ENCODE measurements at places on chromosomes 2 and 18.
A peak's percentile ranks its signal among the peaks of the same experiment; 100 is the strongest.

GRCh38 chr2:1869987-1870386 lies 125.7 kb upstream of the PXDN start:
- peak; percentile 93 for DNase-seq

GRCh38 chr2:153812632-153813031 lies 59.1 kb upstream of the GALNT13 start:
- DNase-seq, result no peak

GRCh38 chr2:46183426-46183825 lies 113.8 kb upstream of the EPAS1 start:
- no peak for DNase-seq

DNA sequence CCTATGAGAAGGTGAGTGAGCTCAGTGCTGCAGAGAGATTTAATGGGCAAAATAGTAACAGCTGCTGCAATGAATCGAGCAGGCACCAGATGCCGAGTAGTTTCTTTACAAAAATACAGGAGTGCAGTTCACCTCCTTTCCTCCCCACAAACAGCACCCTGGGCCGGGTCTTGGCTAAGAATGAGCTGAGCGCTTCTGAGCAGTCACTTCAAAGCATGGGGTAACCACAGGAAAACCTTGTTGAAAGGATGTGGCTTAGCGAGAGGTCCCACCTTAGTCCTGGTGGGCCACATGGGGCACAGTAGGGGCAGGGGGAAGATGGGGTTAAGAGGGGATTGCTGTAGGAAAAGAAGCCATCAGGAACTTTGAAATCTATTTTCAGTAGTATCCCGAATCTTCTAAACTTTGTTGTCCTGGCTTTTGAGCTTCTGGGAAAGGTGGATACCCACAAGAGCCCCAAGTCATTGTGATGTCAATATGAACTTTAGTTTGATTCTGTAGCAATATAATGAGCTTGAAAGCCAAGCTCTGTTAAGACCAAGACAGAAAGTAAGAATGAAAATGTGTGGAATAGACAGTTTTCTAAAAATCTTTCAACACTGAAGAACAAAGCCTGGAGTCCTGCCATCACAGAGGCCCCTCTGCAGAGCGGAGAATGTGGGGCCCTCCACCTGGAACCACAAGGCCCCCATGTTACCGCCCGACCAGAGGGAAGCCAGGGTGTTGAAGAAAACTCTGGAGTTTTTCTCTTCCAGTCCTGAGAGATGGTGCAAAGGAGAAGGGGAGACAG lies 101.0 kb upstream of the ZNF236 start:
- DNase-seq, result no peak

DNA sequence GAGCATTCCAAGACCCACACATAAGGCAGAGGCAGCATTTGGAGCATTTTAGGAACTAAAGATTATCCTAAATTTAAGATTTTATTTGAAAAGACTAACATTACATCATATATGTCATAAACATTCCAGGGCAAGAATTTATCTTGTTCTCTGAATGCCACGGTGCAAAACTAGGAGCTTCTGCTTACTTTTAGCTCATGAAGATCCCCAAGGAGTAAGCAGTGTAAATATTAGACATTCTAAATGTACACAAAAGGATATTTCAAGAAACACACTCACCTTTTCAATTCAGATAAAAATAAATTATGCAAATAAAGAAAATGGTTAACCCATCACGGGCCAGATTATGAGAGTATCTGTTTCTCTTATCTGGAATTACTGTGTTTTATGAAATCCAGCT lies 101.7 kb upstream of the ETAA1 start:
- DNase-seq, result no peak

- DNase-seq, result no peak
These were observed 592.0 kb downstream of the LRRTM4 start for GRCh38 chr2:76930056-76930744.

- no peak for DNase-seq
These were observed at the start of gene TET3 for GRCh38 chr2:73984203-73984921. Gene TET3, plus strand, starts transcription at chr2:73984910. Its CDS starts 1,494 bp downstream, at chr2:73986404.

DNA sequence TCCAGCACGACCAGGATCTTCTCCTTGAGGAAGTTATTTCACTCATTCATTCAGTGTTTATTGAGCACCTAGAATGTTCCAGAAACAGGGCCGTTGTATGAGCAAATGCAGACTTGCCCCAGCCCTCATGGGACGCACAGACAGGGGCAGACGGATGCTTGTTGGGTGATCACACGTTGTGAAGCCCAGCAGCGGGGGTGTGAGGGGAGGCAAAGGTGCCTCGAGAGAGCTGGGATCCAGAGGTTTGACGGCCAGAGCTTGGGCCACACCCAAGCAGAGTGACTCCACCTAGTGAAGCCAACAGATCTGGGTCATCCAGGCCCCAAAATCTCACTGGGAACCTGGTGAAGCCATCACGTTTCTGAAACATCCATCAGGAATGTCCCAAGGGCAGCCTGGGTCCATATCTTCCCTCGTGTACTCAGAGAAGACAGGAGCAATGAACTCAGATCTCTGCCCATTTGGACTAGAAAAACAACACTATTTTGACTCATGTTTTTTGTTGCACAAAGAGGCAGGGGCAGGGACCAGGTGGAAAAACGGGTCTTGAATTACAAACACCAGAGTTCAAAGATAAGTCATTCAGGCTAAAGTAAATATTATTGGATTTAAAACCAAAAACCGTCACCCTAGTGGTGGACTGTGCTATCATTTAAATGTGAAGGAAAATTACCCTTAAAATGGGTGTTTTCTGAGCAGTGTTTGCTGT lies 54.9 kb upstream of the RBM44 start:
- DNase-seq, result no peak

GRCh38 chr2:118584062-118584749 lies 263.2 kb downstream of the EN1 start:
- DNase-seq, result no peak

DNA sequence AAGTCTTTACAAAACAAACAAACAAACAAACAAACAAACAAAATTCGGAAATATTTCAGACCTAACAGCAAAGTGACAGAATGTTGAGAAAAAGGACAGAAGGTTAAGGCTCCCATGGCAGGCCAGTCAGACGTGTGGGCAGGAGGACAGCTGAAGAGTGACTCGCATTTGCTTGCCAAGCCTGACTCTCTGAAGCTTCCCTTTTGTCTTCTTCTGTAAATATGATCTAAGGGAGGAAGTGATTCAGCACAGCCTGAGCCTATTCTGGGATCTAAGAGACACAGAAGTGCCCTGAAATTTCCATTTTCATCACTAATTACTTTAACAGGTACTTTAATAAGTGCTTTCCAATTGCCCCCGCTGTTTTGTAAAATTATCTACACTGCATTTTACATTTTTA lies 134.0 kb upstream of the LYPD1 start:
- DNase-seq, result peak; percentile 22

DNA sequence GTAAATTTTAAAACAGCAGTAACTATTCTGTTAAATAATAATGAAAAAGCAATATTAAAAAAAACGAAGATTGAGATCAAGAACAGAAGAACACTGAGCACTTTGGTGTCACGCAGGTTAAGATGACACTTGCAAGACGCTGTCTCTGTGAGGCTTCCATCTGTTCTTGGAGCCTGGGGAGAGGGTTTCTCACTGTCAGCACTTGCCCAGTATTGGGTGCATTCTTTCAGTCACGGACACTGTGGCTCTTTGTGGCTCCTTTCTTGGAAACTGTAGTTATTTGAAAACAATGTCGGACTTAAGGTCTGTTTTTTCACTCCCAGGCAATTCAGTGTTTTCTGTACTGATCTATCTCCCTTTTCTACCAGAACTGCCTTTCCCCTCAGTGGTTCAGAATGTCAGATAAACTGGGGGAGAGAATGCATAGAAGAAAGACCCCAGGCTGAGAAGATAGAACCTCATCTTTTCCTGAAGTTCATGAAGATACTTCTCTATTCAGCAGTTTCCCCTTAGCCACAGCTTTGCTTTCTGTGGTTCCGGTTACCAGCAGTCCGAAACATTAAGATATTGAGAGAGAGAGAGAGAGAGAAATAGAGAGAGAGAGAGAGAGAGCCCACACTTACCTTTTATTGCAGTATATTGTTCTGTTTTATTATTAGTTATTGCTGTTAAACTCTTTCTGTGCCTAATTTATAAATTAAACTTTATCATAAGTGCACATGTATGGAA lies 283.3 kb downstream of the DCDC2C start:
- no peak for DNase-seq

DNA sequence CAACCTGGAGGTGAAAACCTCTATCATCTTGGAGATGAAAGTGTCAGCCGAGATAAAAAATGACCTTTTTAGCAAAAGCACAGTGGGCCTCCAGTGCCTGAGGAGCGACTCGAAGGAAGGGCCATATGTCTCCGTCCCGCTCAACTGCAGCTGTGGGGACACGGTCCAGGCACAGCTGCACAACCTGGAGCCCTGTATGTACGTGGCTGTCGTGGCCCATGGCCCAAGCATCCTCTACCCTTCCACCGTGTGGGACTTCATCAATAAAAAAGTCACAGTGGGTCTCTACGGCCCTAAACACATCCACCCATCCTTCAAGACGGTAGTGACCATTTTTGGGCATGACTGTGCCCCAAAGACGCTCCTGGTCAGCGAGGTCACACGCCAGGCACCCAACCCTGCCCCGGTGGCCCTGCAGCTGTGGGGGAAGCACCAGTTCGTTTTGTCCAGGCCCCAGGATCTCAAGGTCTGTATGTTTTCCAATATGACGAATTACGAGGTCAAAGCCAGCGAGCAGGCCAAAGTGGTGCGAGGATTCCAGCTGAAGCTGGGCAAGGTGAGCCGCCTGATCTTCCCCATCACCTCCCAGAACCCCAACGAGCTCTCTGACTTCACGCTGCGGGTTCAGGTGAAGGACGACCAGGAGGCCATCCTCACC lies 90.2 kb downstream of the SH3BP4 start:
- no peak for DNase-seq

DNA sequence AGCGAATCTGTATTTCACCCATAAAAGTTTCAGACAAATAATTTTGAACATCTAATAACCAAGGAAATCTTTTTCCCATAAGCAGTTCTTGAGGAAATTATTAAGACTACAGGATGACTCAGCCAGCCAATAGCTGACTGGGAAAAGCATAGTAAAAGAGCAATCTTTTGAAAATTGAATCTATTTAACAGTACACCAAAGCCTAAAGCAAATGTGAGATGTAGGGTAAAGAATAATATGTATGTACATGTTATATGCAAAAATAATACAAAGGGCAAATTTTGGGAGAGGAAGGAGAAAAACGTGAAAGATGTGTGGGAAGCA lies 12.6 kb upstream of the KDSR start:
- DNase-seq, result no peak

- DNase-seq, result no peak
These were observed 159.5 kb upstream of the NDUFV2 start for GRCh38 chr18:8942909-8943545.

- no peak for DNase-seq
These were observed 10.0 kb downstream of the RNF144A start for GRCh38 chr2:6927186-6927585.

DNA sequence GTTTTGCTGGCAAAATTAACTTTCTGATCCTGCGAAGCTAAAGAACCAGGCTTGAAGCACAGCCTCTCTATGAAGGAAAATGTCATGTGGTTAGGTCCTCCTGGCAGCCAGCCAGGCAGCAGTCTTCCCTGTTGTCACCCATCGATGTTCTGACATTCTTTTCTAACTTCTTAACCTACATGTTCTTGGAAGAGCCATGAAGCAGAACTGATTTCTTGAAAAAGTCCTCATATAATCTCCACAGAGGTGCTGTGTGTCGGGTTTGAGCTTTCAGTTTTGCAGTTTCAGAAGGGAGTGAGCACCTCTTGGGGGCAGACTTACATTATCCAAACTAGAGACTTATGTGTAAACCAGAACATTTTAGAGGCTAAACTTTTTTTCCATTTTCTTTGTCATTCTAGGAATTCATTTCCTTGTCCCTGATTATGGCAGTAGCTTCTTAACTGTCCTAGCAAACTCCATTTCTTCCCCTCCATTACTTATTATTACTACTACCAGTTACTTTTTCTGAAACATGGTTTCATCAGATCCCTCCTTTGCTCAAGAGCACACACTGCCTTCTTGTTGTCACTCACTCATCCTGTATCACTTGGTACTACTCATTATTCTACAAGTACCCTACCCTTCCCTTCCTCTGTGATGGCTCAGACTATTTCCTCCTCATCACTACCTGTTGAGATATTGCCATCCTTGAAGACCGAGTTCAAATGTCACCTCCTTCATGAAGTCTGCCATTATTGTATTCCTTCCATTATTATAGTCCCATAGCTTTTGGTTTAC lies 31.1 kb downstream of the DOK1 start:
- no peak for DNase-seq

DNA sequence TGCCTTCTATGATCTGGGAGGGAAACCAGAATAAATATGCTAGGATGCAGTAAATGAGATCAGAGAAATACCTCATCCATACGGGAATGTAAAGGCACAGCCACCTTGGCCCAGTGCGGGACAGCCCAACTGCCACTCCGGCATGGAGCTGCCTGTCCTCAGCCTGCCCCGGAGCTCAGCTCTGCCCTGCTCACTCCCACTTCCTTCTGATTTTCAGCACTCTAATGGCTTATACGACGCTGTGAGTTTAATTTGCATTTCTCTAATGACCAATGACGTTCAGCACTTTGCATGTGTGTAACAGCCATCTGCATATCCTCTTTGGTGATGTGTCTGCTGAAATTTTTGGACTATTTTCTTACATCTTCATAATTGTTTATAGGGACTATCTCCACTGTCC lies 172.5 kb upstream of the RAB6C start:
- DNase-seq, result no peak

- DNase-seq, result no peak
These were observed at the start of gene GDF7 for GRCh38 chr2:20666304-20667150. Gene GDF7, plus strand, starts transcription at chr2:20667144. Its CDS starts 96 bp downstream, at chr2:20667240.

- no peak for DNase-seq
These were observed 56.7 kb downstream of the TNS1 start for GRCh38 chr2:217946051-217946450.

DNA sequence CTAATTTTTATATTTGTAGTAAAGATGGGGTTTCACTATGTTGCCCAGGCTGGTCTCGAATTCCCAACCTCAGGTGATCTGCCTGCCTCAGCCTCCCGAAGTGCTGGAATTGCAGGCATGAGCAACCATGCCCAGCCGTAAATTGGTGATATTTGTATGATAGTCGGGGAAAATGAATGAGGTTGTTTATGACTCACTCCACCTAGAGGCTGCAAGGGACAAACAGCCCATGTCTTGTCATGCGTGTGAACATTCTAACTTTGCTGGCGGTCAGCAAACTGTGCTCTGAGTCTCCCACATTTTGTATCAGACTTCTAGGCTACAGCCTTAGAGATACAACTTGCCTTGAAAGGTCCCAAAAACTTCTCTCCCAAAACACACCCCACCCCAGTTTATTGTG lies 133.5 kb upstream of the DTNA start:
- DNase-seq, result no peak
